Coronary artery (tissue), 2 donors: ENCODE measurements at places on chromosomes 2 and 18.

GRCh38 chr2:235901243-235901642 lies 266.9 kb downstream of the GBX2 start:
- no peak for DNase-seq

GRCh38 chr2:71935262-71935848 lies 212.3 kb downstream of the CYP26B1 start:
- peak; percentile 75 for DNase-seq

DNA sequence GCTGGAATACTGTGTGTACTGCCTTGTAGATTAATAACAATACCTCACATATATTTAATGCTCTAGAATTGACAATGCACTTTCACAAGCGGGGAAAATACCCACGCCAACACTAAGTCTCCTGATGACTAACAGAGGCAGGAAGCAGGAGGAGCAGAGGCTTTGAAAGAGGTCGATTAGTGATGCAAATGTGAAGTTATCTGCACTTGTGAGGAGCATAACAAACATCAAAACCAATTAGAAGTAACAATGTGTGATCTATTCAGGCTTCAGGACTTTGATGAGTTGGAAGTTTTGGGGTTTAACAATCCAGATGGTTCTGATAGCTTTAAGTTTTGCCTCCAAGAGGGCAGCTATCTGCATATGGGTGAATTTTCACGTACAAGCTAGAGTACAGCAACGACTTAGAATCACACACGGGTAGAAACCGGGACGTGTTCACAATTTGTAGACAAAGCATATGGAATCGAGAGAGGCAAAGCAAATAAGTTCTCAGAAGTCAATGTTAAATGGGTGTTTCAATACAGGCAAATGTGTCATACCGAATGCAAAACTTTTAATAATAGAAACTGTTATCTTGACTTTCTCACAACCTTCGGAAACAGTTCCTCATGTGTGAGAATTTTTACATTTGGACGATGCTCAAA lies 114.5 kb downstream of the METTL8 start:
- DNase-seq = no peak

GRCh38 chr18:73621091-73621490 lies 526.5 kb downstream of the FBXO15 start:
- no peak for DNase-seq

GRCh38 chr2:352696-353095 lies 64.8 kb upstream of the ALKAL2 start:
- no peak for DNase-seq

DNA sequence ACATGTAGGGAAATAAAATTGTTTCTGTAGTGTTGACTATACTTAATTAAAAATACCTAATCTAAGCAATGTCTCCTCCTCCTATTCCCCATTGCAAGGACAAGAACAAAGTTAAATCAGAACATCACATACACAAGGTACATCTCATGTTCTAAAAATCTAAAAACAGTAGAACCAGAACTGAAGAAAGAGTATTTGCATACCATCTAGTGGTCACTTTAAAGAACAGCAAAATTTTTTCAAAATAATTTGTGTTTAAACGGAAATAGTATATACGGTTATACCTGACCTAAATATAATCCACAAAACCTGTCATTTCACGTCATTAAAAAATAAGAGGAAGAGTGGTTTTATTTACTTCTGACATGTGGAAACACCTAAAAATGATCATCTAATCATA lies 294.3 kb upstream of the KCNH7 start:
- no peak for DNase-seq
